ENCODE measurements at places on chromosomes 4 and X. TPM values are rescaled to one million over a fixed set of nuclear protein-coding genes. Genes with fewer than 3 reads are reported as not detected.

The MAOB gene
- total RNA-seq = 21.6 TPM

- no peak for DNase-seq
Observed at GRCh38 chrX:139327355-139327754, 203.2 kb upstream of the F9 start.

- DNase-seq = peak; percentile 41
Observed at GRCh38 chrX:56733459-56734046, 4.5 kb downstream of the NBDY start.

DNA sequence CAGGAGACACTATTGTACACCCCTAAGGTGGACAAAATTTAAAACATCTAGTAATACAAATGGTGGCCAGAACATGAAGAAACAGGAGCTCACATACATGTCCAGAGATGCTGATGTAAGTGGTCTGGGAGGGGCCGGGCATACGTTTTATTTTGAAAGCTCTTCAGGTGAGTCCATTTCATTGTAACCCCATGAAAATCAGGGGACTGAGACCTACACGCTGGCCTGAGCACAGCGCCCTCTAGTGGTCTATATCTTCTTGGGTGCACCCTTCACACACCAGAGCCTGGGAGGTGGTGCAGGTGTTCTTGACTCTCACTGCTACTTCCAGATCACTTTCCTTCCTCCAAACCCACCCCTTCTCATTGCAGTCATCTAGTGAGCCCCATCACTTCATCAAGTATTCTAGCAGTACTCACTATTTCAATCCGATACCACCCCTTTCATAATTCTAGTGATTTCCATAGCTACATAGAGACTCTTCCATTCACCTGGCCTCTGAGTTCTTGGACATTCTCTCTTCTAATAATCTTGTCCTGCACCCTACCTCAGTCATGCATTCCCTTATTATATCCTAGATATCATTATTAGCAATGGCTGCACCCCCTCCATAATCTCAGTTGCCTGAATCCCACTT is 4.3 kb upstream of the TLR6 start:
- peak; percentile 26 for DNase-seq

- no peak for DNase-seq
Observed at GRCh38 chrX:148913971-148914370, 413.6 kb downstream of the AFF2 start.

GRCh38 chrX:2264179-2265030 is 236.4 kb downstream of the DHRSX start:
- DNase-seq = no peak
